ENCODE measurements at places on chromosomes 7 and 10.

DNA sequence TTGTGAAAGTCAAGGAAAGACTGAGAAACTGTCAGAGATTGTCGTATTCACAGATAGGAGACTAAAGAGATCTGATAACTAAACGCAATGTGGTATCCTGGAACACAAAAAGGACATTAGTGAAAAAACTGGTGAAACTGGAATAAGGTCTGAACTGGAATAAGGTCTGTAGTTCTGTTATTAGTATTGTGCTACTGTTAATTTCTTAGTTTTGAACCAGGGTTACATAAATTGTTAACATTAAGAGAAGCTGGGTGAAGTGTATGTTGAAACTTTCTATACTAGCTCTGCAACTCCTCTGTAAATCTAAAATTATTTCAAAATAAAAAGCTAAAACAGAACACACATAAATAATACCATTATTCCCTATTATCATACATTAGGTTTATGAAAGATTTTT, 3.4 kb upstream of the NT5C2 start:
- no peak for DNase-seq

DNA sequence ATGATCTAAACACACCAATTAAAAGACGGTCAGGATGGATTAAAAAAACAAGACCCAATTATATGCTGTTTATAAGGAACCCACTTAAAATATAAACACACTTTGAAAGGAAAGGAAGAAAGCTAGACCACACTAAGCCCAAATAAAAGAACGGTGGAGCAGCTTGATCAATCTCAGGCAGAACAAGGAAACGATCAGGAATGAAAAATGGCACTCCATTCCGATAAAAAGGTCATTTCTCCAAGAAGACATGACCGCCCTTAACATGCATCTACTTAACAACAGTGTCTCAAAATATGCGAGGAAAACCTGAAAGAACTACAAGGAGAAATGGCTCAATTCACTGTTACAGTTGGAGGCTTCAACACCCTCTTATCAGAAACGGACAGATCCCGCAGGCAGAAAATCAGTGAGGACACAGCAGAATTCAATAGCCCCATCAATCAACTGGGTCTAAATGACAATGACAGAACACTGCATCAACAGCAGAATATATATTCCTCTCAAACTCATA, 210.0 kb downstream of the MAD1L1 start:
- DNase-seq: no peak

- no peak for DNase-seq
Observed at GRCh38 chr7:21984042-21984441, 38.3 kb upstream of the CDCA7L start.

DNA sequence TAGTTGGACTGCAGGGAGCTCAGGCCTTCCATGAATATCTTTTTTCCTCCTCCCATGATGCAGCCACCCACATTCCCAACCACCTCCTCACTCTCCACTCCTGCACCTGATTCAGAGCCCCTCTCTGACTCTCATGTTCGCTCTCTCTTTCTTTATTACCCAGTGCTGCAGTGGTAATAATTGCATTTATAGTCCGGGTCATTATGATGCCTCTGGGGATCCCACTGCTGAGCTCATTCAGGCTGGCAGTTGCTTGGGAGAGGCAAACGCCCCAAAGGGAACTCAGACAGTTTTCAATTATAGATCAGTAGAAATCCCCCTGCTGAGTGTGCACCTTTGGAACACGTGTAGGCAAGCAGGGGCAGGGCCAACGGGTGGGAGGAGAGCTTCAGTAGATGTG, 953.0 kb downstream of the GRID1 start:
- DNase-seq: no peak

DNA sequence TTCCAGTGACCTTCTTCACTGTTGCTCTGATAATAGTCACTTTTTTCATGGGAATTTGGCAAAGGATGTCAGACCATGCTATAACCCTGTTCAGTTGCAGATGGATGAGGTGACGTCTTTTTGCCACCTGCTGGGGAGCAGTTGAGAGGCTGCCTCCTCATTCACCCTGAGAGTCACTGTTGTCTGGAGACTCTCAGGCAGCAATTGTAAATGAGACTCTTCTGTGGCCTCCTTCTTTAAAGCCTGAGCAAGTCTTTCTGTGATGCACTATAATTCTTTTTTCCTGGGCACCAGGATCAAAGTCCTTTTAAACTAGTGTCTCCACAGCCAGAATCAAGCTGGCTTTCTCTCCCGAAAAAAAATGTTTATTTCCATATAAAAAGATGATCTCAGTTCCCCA, 345.1 kb downstream of the ARL4A start:
- DNase-seq: no peak

GRCh38 chr10:102537948-102538347, 34.2 kb downstream of the SUFU start:
- DNase-seq: no peak

DNA sequence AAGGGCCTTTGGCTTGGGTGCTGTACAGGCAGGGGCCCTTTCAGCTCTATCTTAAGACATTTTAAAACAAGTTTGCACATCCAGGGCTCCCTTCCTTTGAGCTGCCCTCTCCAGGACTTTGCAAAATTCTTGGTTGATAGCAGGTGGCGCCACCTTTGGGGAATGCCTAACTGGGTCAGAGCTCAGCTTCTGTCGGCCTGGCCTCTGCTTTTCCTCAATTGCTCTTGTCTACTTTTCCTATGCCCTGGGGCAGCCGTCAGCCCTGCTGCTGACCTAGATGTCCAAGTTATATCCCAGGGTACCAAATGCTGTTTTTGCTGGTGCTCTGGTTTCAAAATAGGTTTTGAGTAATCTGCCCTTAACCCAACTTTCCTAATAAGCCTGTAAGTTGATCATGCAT, 65.8 kb downstream of the APBB1IP start:
- no peak for DNase-seq

DNA sequence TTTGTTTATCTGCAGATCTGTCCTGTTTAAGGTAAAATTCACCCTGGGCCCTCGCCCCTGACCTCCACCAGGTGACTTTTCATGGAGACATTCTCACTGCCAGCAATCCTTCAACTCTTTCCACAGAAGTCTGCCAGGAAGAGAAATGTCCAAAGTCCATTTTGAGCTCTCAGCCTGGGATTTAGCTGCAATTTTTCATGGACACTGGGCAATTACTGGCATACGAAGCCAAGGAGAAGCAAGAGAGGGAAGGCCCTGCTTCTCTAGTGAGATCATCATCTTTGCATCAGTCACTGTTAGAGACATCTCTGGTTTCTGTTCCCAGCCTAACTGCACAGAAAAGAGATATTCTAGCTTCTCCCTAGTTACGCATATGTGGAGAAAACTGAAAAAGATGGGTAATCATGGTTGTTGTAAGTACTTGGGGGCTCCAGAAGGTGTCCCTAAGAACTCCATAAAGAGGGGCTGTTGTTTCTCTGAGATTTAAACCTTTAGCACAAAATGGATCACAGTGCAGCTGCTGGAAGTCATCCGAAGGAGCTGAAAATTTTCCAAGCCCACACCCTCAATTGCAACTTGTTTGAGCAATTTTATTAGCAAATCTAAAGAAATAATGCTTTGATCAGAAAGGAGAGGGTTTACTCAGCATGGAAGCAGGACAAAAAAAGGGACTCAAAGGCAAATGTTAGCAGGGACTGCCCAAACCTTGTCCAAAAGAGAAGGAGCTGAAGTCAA, 168.9 kb downstream of the SNX10 start:
- no peak for DNase-seq

DNA sequence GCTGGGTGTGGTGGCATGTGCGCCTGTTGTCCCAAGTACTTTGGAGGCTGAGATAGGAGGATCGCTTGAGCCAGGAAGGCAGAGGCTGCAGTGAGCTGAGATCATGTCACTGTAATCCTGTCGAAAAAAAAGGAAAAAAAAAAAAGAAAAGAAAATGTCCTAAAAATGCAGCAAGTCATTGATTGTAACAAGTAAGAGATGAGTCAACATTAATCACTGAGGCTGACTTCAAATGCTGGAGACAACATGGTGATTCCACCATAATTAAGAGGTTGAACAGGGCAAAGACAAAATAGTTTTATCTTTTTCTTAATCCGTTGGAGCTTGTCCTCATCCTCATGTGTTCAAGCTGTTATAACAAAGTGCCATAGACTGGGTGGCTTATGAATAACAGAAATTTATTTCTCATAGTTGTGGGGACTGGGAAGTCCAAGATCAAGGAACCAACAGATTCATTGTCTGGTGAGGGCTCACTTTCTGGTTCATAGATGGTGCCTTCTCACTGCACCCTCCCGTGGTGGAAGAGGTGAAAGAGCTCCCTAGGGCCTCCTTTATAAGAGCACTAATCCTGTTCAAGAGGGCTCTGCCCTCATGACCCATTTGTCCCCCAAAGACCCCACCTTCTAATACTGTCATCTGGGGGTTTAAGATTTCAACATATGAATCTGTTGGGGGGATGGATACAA, 60.3 kb downstream of the TBXAS1 start:
- DNase-seq: no peak

DNA sequence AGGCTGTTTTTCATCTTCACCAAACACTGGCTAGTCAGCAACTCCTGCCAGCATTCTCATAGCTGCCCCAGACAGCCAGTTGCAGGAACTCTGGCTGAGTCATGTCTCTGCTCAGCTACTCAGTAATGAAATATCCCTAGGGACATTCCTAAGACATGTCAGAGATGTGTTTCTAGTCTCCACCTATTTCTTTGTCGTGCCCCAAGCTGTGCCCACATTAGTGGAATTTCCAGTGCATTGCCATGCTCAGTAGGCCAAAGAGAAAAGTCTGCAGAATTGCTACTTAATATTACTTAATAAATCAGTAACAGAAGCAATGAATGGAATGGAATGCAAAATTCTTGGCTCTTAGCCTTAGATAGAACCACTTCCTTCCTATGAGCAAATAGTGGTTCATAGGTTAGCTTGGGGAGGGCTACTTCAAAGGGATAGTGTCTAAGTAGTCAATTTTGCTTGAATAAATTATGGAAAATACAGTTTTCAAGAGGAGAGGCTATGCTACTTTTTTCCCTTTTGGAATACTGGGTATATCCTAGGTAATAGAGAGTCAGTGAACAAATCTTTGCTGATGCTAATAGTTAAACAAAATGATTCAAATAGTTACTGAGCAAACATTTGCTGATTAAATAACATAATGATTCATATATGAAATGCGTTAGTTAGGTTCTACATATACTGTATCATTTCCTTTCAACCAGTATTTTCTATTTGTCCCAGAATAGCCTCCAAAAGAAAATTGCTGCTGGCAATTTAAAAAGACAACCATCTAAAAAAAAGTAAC, 23.6 kb upstream of the SEMA3C start:
- DNase-seq: no peak

DNA sequence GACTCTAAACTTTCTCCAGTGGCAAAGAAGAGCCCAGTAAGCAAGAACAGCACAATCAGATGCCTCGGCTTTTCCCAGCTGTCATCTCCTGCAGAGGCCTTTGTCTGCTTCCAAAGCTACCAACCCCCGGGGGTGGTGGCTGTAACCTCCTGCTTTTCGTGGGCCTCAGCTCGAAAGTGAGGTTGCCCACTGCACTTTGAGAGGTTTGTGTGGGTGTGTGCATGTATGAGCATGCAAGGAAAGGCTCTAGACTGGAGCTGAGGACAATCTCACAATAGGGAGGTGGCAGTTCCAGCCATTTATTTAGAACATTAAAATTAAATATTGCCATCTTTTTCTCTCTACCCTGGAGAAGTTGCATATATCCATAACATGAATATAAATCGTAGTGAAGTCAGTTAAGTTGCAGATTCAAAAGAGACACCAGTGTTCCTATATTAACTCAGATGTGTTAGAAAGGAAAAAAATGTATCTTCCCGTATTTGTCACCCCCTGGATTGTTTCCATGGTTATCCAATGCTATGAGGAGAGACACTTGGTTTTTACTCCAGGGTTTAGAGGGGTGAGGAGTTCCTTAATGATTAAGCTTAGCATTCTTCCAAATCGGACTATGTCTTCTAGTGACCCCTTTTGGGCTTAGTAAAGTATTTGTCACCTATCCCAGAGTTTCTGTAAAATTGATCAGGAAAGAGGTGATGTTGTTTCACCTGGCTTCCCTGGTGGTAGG, 781.1 kb downstream of the INHBA start:
- no peak for DNase-seq

- no peak for DNase-seq
Observed at GRCh38 chr7:20913853-20914252, 127.2 kb upstream of the SP8 start.

- no peak for DNase-seq
Observed at GRCh38 chr10:132556994-132557441, 19.4 kb downstream of the INPP5A start.

GRCh38 chr7:21651697-21652096, 108.9 kb downstream of the DNAH11 start:
- no peak for DNase-seq

- DNase-seq: no peak
Observed at GRCh38 chr10:131431533-131431932, 120.0 kb upstream of the TCERG1L start.

GRCh38 chr7:50147951-50148808, 55.1 kb upstream of the ZPBP start:
- DNase-seq: peak; percentile 48

GRCh38 chr7:35505066-35505465, 189.9 kb downstream of the HERPUD2 start:
- no peak for DNase-seq

- DNase-seq: no peak
Observed at GRCh38 chr7:379456-380138, 89.6 kb downstream of the FOXL3 start.

DNA sequence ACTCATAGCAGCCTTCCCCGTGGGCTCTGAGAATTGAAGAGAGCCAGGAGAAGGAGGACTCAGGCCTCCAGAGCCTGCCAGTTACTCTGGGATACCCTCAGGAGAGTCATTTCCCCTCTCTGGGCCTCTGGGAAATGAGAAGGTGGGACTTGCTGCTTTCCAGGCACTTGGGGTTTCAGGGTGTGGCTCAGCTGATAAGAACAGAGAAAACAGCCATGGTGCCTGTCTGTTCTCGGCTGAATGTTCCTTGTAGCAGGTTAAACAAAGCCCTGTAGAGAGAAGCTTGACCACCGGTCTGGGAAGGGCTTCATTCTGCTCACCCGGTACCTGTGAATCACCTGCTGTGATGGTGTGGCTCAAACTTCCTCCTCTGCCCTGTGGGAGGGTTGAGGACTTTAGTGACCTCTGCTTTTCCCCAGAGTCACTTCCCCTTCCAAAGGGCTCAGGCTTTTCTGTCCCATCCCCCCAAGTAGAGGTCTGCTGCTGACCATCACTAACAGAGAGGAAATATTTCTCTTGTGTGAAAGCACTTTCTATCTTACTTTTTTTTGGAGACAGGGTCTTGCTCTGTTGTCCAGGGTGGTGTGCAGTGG, 212.4 kb upstream of the GALNT17 start:
- DNase-seq: no peak

GRCh38 chr10:2340831-2341647, 603.7 kb upstream of the ADARB2 start:
- no peak for DNase-seq
